ENCODE measurements at places on chromosomes 12 and 14.

- DNase-seq = peak; percentile 80
Observed at GRCh38 chr12:50070314-50071060, 13.1 kb downstream of the ASIC1 start.

GRCh38 chr14:99668307-99669295, 15.5 kb upstream of the CYP46A1 start:
- no peak for DNase-seq

DNA sequence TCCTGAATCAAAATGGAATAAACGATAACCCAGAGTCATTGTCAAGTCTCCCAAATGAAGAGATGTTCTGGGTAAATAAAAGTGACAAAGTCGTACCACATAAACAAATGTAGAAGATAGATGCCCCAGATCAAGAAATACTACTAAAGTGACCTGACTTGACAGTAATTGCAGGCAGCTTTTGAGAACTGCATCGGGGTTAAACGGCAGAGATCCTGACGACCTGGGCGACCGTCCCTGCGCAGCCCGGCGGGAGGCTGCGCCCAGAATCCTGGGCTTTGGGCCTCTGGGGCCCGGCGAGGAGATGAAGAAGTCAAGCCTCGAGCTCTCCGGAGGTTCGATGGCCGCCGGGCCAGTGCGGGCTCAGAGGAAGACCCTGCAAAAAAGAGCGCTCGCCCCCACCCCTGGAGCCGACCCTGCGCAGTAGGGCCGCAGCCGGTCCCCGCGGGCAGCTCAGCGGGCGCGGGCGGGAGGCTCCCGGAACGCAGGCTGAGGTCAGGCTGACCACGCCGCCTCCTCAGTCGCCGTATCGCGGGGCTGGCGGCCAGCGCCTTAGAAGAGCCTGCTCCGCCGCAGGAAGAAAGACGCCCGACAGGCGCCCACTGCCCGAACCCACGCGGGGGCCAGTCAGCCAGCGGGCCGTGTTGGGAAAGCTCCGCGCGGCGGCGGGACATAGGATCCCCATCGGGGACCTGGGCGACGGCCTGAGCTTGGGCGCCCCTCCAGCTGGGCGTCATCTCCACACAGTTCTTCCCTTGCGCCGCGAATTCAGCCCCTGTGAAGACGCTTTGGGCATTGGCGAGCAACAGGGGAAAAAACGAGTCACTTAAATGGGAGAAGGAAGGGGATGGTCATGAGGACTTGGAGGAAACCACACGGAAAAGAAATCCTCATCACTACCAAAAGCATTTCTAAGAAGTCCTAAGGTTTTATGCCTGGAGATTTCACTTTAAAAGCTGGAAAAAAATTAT, 16.0 kb downstream of the NKX2-1 start:
- no peak for DNase-seq

- DNase-seq = no peak
Observed at GRCh38 chr14:88154926-88155325, 150.0 kb downstream of the GPR65 start.

- DNase-seq = no peak
Observed at GRCh38 chr12:115370650-115371049, 686.7 kb upstream of the TBX3 start.

DNA sequence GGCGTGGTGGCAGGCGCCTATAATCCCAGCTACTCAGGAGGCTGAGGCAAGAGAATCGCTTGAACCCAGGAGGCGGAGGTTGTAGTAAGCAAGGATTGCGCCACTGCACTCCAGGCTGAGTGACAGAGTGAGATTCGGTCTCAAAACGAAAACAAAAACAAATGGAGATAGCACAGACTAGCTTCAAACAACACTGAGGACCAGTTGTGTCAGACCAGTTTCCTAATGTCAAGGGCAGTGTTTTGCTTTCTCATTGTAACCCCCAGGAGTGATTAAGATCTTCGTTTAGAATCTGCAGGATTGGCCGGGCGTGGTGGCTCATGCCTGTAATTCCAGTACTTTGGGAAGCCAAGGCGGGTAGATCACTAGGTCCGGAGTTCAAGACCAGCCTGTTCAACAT, 18.5 kb downstream of the RPGRIP1 start:
- DNase-seq = no peak

- no peak for DNase-seq
Observed at GRCh38 chr14:104440297-104440956, 139.1 kb upstream of the C14orf180 start.

GRCh38 chr12:63963868-63964267, 119.4 kb downstream of the SRGAP1 start:
- DNase-seq = no peak

- no peak for DNase-seq
Observed at GRCh38 chr14:23183158-23183470, 346 bp downstream of the SLC7A8 start.

GRCh38 chr14:58796242-58797009, 158.7 kb downstream of the DACT1 start:
- DNase-seq = no peak

DNA sequence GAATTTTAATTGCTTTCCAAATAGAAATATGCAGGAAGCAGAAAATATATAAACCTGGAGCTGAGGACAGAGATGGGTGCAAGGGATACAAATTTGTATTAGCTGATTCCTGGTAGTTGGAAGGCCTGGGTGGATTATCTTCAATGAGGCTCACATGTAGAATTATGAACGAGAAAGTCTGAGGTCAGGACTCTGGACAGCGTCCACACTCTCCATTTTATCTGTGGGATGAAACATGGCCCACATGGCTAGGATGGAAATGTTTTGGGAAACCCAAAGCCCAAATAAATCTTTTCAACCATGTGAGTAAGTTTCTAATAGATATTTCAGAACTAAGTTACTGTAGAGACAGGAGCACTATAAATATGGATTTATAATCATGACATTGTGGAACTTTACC, 256.1 kb downstream of the APAF1 start:
- no peak for DNase-seq

Measured in NCI-H460 (cell line).